ENCODE measurements at places on chromosomes 1 and 21. TPM values are rescaled to one million over a fixed set of nuclear protein-coding genes. Genes with fewer than 3 reads are reported as not detected.

The GJA9 gene
- polyA plus RNA-seq = not detected

The NOS1AP gene
- polyA plus RNA-seq = 4.9 TPM

The PYHIN1 gene
- not detected for polyA plus RNA-seq

The IVL gene
- not detected for polyA plus RNA-seq

The CPLANE2 gene
- polyA plus RNA-seq = 17.4 TPM

The PLA2G2F gene
- polyA plus RNA-seq = not detected

GRCh38 chr1:32014948-32015273, 1.2 kb downstream of the KHDRBS1 start:
- DNase-seq = peak; percentile 25

- DNase-seq = no peak
Observed at GRCh38 chr1:97571760-97572159, 349.1 kb downstream of the DPYD start.

DNA sequence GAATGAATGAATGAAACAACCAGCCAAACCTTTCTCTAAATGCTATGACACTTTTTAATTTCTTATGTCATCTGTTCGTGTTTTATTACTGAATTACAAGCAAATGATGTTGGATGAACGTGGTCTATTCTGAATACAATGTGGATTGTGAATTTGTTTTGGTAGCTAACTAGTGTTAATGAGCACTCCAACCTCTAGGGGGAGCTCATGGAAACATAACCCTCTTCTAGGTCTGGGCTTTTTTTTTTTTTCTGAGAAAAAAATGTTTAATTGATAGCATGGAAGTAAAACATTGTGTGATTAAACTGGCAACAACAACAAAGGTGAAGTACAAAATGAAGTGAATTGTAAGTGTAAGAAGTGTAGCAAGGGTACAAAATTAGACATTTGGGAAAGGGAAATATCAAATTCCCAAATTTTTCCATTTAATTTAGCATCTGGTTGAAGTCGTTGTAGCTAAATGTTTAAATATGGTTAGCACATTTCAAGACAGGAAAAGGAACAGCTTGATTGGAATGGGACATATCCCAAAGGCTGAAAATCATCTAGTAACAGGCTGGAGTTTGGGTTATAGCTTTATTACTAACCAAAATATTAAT, 42.6 kb upstream of the PTGS2 start:
- DNase-seq = no peak

DNA sequence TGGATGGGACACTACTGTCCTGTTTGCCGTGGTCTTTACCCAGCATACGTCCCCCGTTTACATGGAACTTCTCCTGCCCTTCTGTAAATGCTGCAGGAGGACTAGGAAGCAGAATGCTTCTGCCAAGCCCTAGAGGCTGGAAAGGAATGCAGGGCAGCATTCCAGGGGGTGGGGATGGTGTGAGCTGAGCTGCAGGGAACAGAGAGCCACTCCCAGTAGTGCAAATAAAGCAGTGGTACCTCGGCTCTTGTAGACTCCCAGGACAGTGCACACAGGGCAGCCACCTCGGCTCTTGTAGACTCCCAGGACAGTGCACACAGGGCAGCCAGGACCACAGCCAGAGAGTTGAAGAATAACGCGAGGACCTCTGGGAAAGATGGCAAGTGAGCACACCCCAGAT, 35.4 kb downstream of the PTPRU start:
- no peak for DNase-seq

DNA sequence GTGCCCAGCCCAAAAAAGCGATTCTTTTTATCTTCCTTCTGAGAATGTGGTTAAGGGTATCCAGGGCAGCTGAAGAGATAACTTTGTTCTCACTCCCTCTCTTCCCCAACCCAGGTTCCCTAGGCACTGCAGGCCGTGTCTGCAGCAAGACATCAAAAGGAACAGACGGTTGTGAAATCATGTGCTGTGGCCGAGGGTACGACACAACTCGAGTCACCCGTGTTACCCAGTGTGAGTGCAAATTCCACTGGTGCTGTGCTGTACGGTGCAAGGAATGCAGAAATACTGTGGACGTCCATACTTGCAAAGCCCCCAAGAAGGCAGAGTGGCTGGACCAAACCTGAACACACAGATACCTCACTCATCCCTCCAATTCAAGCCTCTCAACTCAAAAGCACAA, 11.4 kb downstream of the WNT2B start:
- DNase-seq = no peak

- DNase-seq = no peak
Observed at GRCh38 chr1:183283286-183283685, 97.2 kb downstream of the LAMC2 start.
